Activated CD4-positive, alpha-beta T cell treated with anti-CD3 and anti-CD28 coated beads, Interleukin-2, amount 50 U/mL, for 4 hours (primary cell): ENCODE measurements at places on chromosomes 2 and 18.
A peak's percentile ranks its signal among the peaks of the same experiment; 100 is the strongest.

GRCh38 chr2:86625096-86625495 is 1.4 kb upstream of the RNF103 start:
- no peak for DNase-seq

DNA sequence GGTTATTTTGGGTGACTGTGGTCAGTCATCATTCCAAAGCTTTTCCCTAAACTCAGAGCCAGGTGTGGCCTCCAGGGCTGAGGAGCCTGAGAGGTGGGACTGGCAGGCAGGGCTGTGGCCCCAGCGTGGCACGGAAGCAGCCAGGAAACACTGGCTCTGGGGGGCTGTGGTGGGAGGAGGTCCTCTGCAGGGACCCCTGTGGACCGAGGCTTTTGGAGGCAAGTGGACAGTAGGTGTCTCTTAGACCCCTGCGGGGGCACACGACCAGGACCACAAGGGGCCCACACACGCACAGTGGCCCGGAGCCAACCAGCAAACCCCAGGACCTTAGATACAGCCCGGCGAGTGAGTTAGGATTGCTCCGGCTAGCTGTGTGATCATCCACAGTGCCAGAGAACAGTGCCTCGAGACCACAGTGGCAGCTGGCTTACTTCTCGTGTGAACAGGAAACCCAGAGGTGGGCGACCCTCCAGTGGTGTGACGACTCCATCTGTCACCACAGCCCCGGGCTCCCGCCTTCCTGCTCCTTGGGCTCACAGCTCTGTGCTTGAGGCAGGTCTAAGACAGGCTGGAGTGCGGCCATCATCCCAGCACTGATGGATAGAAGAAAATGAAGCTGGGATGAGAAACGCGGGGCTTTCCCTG is 1.6 kb upstream of the RTP5 start:
- peak; percentile 36 for DNase-seq

GRCh38 chr2:176535467-176536113 is 266.3 kb downstream of the MTX2 start:
- no peak for DNase-seq

- DNase-seq: no peak
These were observed 1090.2 kb downstream of the SUCLG1 start for GRCh38 chr2:83368916-83369315.

GRCh38 chr2:241813644-241814392 is 4.8 kb downstream of the NEU4 start:
- DNase-seq: no peak

DNA sequence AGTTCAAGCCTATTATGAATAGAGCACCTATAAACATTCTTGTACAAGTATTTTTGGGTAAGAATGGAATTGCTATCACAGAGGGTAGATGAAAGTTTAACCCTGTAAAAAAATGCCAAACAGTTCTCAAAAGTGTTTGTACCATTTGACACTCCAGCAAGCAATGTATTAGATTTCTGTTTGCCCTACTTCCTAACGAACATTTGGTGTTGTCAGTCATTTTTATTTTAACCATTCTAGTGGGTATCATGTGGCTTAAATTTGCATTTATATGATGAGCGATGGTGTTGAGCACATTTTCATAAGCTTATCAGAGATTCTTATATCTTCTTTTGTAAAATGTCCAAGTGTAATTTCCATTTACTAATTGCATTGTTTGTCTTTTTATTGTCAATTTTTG is 608.2 kb upstream of the ACVR2A start:
- no peak for DNase-seq

- DNase-seq: no peak
These were observed 87.4 kb upstream of the GLS start for GRCh38 chr2:190792956-190793888.

DNA sequence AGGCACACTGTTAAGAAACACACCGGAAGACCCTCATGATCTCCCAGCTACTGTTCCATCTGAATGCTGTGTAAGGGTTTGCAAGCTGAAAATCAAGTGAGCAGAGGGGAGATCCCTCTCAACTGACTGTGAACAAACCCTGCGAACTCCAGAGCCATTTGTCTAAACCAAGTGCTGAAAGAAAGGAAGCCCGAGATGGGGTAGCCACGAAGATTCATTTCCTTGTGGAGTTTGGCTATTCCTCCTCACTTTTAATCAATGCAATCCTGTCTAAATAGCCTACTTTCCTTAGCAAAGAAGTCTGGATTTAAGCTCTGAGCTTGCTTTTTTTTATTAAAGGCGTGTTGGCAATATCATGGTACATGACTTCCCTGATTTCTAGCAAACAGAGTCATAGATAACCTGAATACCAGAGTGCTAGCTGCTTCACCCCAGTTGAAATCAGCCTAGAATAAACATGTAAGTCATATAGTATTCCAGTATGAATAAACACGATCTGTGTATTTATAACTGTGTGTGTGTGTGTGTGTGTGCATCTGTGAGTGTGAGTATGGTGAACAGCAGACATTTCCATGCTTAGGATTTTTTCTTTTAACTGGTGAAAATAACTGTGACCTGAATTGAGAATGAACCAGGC is 365.2 kb downstream of the ZNF521 start:
- no peak for DNase-seq

GRCh38 chr2:148853458-148853857 is 21.6 kb upstream of the KIF5C start:
- no peak for DNase-seq

GRCh38 chr18:38052879-38053590 is 487.4 kb upstream of the CELF4 start:
- no peak for DNase-seq

GRCh38 chr2:31286961-31287550 is 53.1 kb downstream of the EHD3 start:
- no peak for DNase-seq

DNA sequence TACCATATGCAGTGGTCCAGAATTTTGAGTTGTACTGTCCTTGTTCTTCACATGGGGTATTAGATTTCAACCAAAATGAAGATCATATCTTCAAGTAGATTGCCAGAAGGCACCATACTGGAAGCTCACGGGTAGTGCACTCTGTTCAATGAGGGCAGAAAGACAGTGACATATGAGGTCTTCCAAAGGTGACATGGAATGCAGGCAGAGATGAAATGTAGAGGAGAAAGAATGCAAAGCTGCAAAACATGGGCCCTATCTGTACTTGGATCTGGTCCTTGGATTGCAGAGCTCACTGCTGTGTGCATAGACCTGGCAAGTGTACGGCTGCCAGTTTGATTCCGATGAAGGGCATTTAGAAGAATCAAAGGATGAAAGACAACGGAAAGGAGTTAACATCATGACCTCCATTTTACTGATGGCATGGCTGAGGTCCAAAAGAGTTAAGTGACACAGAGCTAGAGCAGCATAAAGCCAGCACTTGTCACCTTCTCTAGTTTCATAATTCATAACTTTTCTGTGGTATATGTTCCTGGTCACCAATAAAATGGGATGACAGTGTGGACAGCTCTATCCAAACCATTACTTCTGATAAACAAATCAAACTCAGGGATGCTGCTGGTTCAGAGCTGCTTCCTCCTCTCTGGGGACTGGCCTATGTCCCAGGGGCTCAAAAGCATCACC is 64.7 kb downstream of the BCL2 start:
- no peak for DNase-seq

GRCh38 chr18:10247021-10247741 is 207.3 kb upstream of the APCDD1 start:
- no peak for DNase-seq

GRCh38 chr2:47809903-47810302 is 27.0 kb downstream of the MSH6 start:
- DNase-seq: no peak
